ENCODE measurements at places on chromosomes 1 and 21. TPM values are rescaled to one million over a fixed set of nuclear protein-coding genes. Genes with fewer than 3 reads are reported as not detected.

- DNase-seq: no peak
These were observed 202.5 kb upstream of the EDN2 start for GRCh38 chr1:41687007-41687406.

- DNase-seq: no peak
These were observed 188.2 kb downstream of the AMY1C start for GRCh38 chr1:103937763-103938357.

DNA sequence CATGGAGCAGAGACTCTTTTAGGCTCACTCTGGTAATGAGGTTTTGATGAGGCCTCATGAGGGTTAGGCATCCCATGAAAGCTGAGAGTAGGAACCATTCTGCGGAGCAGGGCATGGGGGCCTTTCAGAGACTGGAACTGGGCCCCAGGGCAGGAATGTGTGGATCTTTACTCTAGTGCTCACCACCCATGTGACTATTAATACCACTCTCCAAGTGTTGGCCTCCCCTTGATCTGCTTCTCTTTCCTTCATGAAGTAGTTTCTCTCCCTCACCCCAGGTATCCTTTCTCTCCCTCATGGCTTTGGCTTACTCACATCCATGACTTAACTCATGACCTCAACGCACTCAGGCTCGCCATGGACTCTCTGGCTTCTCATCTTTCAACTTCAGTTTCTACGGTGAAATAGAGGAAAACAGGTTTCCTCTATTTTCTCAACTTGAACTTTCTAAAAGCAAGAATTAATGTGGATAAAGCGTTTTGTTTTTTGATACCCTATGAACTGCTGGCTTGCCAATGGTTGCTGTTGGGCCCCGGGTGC, 50.5 kb upstream of the GADD45A start:
- DNase-seq: no peak

GRCh38 chr1:234730770-234731568, 121.0 kb upstream of the IRF2BP2 start:
- no peak for DNase-seq

Gene DEPDC1
- 0.27 TPM for total RNA-seq

Gene RUNX3
- 1.1 TPM for total RNA-seq

Gene COP1
- 87.3 TPM for total RNA-seq

Gene ARMH1
- 1.3 TPM for total RNA-seq

Gene KCNA3
- 0.78 TPM for total RNA-seq

Gene CCDC27
- total RNA-seq: 0.13 TPM

Measured in thyroid gland (tissue), 4 donors.